ENCODE measurements at places on chromosomes 13 and 19.

DNA sequence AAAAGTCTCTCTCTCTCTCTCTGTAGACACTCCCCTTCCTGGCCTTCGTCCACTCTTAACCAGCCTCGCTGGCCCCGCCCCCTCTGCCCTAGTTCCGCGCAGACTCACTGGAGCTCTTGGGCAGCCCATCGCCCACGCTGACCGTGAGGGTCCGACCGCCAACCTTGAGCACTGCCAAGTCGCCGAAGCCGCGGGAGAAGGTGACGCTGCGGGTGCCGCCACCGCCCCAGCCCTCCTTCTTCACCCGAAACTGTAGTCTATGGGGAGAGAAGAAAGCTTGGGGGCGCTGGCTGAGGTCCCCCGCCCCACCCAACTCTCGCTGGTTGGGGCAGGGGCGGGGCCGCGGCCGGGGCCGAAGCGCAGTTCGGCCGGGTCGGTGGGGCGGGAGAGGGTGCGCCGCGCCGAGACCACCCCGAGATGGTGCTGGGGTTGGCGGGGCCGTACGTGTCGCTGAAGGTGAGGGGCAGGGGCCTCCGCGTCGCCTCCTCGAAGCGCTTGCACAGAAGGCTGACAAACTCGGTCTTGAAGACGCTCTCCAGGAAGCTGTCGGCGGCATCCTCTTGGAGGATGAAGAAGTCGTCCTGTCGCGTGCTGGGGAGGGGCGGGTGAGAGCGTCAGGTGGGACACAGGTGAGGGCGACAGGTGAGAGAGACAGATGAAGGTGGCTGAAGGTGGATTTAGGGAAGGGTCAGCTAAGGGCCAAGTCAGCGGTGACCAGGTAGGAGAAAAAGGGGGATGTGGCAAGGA lies 12.6 kb upstream of the ZNF414 start:
- peak; percentile 53 for DNase-seq

- peak; percentile 30 for DNase-seq
These were observed 66.7 kb downstream of the SUCLA2 start for GRCh38 chr13:47934371-47934770.

- DNase-seq, result no peak
These were observed 20.0 kb downstream of the TICAM1 start for GRCh38 chr19:4811328-4812131.

DNA sequence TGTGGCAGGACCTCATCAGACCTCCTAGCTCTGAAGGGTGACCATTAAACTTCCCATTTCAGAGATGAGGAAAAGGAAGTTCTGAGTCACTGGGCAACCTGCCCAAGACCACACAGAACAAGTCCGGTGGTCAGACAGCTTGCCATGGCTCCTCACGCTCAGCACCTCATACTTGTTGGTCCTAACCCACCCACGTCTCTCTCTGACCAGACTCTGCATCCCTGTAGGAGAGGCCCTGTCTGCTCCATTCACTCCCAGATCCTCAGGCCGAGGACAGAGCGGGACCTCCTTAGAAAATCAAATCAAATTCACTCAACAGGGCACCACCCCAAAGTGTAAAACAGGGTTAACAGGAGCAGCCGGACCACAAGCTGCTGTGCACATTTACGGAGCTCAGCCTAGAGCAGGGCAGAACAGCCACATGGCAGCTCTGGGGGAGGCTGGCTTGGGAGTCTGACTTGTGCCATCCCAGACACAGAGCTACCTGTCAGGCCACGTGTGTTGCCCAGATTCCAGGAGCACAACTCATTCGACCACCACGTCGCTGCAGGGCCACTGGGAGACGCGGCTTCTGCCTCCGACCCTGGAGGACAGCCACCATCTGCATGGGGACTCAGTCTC lies 1.7 kb downstream of the MIER2 start:
- DNase-seq, result no peak

- no peak for DNase-seq
These were observed 226.8 kb downstream of the LACC1 start for GRCh38 chr13:44106266-44107152.

All from retinal pigment epithelial cell (primary cell).